NCI-H1105 (cell line): ENCODE measurements at places on chromosomes 7 and 10.

GRCh38 chr10:11345224-11346054 lies 266.0 kb downstream of the USP6NL start:
- peak; percentile 12 for DNase-seq

DNA sequence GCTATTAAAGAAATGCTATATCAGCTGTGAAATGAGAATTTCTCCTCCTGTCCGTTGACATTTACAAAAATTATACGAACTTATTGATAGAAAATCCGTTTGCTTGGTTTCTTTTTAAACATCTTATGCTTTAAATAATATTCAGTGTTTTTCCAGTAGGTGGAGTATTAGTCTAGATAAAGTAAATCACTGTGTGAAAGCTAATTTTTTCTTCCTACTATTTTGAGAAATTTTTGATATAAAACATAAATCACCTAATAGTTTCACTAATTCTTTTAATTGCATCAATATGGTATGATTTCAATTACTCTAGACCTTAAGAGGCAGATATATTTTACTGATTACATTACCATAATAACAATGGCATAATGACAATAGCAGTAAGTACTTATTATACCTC lies 335.2 kb upstream of the C7orf33 start:
- DNase-seq = no peak

- no peak for DNase-seq
Measured at GRCh38 chr10:71675295-71675970, 44.1 kb downstream of the C10orf105 start.

DNA sequence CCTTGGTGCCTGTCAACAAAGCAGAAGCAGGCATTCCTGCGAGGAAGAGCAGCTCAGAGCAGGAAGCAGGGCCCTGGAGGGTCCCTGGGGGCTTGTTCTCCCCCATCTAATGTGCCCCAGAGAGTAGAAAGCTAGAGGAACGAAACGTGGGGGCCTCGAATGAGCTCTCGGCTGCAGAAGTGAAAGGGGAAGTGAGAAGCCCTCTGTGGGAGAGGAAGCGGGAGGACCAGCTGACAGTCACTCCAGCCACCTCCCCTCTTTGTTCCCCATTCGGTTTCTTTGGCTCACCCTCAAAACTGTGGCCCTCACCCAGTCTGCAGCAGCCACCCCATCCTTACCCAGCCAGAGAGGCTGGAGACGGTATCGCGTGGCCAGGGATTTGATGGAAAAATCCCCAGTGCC lies 25.0 kb downstream of the C10orf105 start:
- no peak for DNase-seq

GRCh38 chr10:77926566-77927401 lies at the start of gene DLG5:
TSS of gene DLG5 (minus strand) at chr10:77926755. CDS start at chr10:77926520, 235 bp downstream.
- DNase-seq = no peak

DNA sequence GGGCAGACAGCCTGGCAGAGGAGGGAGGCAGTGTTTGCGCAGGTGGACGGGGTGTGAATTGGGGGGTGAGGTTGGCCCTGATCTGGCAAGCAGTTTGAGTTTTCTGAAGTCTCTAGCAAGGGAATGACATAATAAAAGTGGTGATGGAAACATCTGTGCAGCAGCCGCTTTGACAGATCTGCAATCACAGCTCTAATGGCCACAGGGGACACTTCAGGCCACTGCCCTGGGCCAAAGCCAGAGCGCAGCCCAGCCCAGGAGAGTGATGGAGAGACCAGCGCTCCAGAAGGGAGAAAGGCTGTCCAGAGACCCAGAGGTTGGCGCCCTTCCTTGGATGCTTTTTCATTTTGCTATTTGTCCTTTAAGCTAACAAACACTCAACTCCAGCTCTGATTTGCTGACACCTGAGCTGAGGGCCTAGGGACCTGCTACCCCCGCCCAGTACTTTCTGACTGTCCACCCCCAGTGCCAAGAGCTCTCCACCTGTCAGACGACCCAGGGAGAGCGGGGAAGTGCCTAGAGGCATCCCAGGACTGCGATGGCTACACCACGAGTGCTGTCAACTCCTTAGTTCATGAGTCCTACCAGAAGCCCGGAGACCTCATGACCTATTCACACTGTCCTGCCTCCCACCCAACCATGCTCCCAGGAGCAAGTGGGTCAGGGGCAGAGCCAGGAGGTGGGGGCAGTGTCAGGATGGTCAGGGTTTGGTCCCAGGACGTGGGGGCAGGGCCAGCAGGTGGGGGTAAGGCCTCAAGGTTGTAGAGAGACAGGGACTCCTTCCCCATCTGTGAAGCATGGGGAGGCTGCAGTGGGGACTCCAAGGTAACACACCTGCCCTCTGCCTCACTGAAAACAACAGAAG lies 112.6 kb downstream of the PRKAG2 start:
- DNase-seq = no peak

- DNase-seq = no peak
Measured at GRCh38 chr7:36942955-36943354, 218.7 kb upstream of the AOAH start.

DNA sequence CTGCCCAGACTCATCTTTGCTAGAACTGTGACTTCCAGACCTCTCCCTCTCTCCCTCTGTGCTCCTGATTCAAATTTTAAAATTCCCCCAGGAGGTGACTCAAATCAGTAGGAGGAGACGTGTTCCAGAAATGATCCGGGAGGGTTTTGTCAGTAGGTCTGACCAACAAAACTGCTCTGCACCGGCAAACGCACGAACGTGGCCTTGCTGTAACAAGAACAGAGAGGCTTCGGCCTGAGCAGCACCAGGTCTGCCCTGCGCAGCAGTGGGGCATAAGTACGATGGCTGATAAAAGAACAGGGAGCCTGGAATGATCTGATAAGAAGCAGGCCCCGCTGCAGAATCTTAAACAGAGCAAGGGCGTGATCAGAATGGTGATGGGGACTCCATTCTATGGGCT lies 152.7 kb upstream of the AUTS2 start:
- DNase-seq = no peak

- DNase-seq = no peak
Measured at GRCh38 chr7:131957338-131958020, 401.1 kb upstream of the PODXL start.
